A549 (cell line): ENCODE measurements at places on chromosomes 1 and 21. TPM values are rescaled to one million over a fixed set of nuclear protein-coding genes. Genes with fewer than 3 reads are reported as not detected.

DNA sequence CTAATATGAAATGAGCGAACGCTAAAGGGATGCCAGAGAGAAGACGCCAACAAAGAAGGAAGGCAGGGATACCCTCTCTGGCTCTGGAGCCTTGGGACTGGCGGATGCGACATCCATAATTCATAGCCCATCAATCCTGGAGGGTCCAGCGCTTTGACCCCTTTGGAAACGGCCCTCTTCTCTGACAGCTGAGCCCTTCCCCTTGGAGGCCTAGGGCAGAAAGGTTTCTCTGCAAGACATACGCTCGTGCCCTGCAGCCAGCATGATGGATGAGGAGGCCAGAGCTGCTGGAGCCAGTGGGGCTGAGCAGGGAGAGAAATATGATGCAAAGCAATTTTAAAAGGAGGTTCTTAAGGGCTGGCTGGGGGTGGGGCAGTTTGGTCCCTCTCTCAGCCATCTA lies 22.2 kb downstream of the OPTC start:
- DNase-seq, result no peak

DNA sequence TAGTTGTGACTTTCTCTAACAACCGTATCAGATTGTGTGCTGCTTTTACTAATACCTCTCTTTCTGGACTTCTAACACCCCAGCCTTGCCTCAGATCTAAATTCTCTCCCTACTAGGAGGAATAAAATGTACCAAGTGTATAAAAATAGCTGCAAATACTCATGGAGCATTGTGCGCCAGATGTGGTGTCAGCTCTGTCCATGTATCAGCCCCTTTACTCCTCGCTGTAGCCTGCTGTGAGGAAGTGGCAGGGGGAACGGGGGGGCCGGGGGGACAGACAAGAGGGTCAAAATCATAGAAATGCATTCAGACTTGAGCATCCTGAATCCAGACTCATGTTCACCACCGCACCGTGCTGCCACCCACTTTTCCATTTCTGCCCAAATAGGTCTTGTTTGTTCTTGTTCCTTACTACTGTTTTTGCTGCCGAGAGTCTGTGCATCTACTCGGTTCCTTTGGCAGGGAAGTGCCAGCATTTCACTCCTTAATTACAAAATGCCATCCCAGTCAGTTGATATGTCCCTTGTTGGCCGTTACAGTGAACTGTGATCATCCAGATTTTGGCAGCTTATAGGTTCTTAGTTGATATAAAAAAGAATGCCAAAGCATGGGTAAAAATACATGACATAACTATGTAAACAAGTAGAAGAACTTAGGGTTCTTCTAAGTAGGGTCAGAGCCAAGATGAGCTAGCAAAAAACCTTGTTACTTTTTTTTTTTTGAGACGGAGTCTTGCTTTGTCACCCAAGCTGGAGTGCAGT lies 76.4 kb downstream of the UBE4B start:
- DNase-seq, result no peak

DNA sequence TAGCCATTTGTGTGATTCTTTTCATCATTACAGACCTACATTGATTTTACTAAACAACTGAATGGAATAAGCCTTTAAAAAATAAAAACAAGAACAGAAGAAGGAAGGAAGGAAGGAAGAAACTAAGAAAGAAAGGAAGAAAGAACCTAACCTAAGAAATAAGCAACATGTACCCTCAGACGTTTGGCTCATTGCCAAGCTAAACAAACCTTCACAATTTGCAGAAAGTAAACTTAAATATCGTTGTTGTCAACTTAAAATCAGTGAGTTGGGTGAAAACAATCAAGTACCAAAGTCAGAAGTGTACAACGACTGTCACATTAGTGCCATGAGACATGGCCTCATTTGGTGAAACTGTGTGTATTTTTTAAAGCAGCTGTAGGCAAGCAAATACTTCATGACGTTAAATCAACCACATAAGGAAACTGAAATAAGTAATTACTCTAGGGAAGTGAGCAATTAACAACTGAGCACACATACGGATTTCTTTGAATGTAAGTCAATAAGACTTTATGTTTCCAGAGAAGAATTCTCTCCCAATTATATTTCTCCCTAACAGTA lies 313.1 kb upstream of the TMPRSS15 start:
- DNase-seq, result no peak

- DNase-seq, result no peak
Measured at GRCh38 chr1:238061967-238062613, 171.4 kb upstream of the ZP4 start.

DNA sequence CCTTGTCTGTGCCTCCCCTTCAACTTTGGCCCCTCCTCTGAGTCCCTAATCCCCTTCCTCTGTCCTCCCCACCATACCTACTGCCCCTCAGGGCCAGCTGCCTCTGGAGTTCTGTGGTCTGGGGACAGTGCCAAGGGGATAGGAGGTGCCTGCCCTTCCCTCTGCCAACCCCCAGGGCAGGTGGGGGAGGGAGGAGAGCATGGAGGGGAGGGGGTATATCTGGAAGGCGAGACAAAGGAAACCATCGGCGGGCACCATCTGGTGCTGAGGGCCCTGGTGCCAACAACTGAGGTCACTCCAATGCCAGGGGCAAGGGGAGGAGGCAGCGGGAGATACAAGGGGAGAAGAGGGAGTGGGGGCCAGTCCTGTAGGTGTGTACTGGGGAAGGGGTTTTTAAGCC lies 9.6 kb downstream of the RAB25 start:
- DNase-seq, result no peak

- no peak for DNase-seq
Measured at GRCh38 chr1:205187420-205187819, 24.1 kb downstream of the DSTYK start.

The MCOLN2 gene
- 2.0 to 3.1 TPM (median 2.5 TPM) in 3 replicates for polyA plus RNA-seq
